Activated CD8-positive, alpha-beta memory T cell treated with anti-CD3 and anti-CD28 coated beads, Interleukin-2, amount 50 U/mL, for 4 hours (primary cell): ENCODE measurements at places on chromosomes 4 and X.

DNA sequence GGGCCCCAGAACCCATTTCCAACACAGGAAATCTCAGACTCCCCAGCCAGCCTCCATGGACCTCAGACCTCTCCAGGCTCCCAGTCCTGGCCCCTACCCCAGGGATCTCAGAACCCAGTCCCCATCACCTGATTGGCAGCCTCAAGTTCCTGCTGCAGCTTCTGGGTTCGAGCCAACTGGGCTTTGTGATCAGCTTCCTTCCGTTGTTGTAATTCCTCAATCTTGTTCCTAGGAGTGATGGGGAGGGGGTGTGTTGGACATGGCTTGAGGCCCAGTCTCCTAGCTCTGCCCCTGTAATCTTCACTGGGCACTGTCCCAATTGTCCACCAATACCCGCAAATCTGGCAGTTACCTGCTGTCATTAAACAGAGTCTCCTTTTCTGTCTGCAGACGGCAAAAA is 12.6 kb downstream of the GRIPAP1 start:
- DNase-seq = no peak

GRCh38 chr4:138665851-138666250 is 349.7 kb upstream of the NOCT start:
- DNase-seq = no peak

- no peak for DNase-seq
Observed at GRCh38 chrX:109857584-109858228, 124.6 kb upstream of the ACSL4 start.

GRCh38 chr4:122712782-122713181 is 19.7 kb upstream of the BBS12 start:
- no peak for DNase-seq

GRCh38 chrX:149131774-149132173 is 373.3 kb downstream of the IDS start:
- DNase-seq = no peak

DNA sequence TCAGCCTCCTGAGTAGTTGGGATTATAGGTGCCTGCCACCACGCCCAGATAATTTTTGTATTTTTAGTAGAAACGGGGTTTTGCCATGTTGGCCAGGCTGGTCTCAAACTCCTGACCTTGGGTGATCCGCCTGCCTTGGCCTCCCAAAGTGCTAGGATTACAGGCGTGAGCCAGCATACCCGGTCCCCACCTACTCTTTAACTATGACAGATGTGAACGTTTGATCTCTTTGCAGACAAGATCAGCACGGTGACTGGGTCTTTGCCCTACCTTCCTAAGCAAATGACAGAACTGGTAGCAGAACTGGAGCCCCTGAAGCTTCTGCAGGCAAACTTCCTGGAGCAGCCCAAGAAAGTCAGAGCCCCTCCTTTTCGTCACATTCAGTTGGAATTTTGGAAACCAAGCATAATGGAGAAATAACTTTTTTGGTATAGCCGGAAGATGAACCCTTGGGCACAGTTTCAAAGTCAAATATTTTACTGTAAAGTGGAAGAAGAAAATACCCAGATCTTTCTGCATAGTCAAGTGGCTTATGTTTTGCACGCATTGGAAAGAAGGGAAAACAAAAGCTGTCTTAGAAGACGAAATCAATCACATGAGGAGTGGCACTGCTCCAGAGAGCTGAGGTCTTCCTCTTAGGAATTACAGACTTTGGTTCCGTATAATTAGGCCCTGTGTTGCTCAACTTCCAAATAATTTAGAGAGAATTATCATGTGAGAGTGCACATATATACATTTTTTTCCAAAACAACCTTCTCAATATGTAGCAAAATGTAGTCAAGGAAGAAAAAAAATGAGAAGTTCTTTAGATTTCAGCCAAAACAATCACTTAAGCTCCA is 90.6 kb downstream of the SORBS2 start:
- DNase-seq = no peak

DNA sequence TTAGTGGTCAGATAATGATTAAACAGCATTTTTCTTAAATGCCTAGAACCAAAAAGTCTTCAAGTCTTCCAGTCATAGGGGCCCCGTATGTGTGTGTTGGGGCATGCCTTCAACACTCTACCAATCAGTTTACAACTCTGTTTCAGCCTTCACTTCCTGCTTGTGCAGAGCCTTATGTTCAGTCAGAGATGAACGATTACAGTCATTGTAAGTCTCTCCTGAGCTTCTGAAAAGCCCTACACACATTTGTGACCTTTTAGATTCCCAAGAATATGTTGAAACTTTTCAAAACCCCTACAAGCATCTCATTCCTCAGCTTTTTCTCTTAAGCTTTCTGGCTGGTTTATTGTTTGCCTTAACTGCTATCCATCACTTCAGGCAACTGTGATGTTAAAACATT is 591.2 kb downstream of the ZNF674 start:
- no peak for DNase-seq

GRCh38 chrX:18647621-18648020 is 24.3 kb downstream of the RS1 start:
- no peak for DNase-seq

DNA sequence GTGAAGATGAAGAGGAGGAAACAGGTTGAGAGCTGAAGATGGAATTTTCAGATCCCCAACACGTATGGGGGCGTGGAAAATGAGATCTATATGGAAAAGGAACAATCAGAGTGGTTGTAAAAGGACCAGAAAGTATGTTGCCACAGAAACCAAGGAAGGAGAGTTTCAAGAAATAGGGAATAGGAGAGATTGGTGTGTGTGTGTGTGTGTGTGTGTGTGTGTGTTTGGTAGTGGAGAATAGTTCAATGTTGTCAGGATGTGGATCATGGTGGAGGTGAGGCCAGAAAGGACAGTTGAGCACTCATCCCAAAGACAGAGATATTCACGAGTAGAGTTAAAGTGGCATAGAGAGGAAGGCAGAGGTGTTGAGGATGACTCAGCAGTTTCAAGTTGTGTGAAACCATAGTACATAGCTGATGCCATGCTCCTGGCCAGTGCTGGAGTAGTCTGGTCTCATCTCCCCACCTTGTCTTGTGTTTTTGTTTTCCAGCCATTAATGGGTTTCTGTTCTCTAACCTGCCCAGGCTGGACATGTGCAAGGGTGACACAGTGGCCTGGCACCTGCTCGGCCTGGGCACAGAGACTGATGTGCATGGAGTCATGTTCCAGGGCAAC is 36.1 kb downstream of the HEPH start:
- no peak for DNase-seq

DNA sequence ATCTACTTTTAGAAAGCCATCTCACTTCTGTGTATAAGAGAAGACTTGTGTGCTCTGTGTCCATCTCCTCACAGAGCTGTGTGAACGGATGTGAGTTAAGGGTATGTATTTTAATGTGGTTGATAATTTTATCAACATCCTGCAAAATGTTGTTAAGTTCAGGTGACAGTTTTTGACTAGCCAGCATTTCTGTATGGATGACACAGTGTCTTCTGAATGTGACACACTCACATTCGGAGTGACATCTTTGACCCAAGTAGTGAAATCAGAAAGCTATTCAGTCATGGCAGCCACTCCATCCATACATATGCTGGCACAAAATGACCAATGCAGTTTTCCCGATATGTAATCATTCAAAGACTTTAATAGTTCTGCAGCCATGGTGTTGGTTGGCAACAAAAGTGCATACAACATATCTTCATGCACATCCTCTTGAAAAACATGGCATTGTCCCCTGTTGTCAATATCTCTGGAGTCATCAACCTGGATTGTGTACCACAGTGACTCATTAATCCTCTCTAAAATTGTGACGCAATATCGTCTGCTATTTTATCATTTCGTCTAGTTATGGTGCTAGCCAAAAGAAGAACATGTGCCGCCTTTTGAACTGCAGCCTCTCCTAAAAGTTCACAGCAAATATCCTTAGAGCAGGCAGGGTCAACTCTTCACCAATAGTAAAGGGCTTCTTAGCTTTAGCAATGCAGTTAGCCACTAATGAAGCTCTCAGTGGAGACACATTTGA is 6.8 kb upstream of the FGF2 start:
- DNase-seq = no peak

DNA sequence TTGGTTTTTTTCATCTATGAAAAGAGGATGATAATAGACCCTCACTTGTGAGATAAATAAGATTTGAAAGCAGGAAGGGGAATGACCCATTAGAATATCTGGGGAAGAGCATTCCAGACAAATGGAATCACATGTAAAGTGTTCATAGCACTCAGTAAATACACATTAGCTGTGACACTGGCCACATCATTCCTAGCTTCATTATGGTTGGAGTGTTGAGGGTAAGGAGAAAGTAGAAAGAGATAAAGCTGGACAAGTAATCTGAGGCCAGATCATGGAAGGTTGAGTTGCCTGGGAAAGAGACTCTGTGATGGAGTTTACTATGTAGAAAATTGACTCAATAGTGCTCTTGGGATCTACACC is 6.9 kb upstream of the PGRMC1 start:
- no peak for DNase-seq
